HTR-8/SVneo (cell line): ENCODE measurements at places on chromosomes 12 and 14.

DNA sequence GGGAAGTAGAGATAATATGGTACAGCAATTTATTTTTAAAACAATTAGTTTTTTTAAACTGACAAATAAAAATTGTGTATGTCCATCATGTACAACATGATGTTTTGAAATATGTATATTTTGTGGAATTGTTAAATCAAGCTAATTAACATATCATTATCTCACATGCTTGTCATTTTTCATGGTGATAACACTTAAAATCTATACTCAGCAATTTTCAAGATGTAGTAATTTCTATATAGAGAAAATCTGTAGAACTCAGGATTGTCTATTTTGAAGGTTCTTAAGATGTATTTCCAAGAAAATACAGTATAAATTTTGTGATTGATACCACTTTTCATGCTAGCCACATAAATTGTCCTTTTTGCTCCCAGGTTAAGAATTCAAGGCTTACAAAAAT, 247.1 kb downstream of the FBXL14 start:
- DNase-seq: no peak

DNA sequence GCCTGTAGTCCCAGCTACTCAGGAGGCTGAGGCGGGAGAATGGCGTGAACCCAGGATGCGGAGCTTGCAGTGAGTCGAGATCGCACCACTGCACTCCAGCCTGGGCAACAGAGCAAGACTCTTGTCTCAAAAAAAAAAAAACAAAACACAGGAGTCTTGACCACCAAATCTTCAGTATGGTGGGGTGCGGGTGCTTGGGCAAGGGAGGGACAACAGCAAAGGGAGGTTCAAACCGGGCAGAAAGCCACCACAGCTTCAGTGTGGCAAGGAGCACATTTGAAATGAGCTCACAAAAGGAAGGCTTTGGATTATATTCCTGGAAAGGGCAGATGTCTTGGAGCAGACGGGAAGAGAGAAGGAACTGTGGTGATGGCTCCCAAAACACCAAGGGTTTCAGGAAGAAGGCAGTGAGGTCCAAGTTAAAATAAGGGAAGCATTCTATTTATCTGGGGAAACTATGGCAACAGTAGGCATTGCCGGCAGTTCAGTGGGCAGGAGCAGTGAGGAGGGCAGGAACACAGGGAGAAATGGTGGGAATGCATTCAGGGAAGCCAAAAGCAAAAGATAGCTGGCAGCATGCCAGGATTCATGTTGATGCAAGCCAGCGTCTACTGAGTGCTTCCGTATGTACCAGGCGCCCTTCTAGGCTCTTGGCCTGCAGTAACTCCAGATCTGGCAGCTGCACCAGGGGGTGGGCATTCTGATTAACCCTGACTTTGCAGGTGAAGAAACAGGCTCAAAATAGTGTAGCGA, 51.0 kb upstream of the SRSF5 start:
- no peak for DNase-seq

DNA sequence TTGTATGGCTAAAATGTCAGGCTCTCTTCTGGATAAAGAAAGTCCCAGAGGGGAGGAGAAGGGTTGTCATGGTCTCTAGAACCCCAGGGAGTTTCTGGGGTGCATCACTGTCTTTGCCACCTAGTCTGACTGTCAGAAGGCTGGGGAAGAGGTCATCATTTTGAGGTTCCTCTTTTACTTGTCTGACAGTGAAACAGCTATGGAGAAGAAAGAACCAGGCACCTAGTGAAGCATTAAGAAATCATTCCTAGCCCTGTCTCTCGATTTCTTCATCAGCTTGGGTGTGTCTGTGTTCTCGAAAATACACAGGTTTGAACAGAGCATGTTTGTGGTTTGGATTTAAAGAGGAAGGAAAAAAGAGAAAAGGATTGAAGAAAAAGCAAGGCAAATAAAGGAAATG, 158.7 kb upstream of the LRIG3 start:
- no peak for DNase-seq

DNA sequence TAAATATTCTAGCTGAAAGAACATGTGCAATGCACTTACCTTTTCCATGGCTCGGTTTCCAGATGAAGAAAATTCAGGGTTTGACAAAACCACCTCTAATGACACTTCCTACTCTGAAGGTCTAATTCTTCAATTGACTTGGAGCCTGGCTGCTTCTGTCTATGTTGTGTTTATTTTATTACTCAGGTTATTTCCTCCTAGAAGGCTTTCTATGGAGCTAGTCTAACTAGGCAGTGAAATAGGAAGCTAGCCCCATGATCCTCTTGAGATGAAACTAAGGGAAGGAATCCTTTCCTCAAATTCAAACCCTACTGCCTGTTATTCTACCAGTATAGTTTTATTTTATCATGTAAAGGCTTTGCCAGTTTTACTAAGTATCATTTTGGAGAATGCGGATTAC, 20.9 kb upstream of the IFNG-AS1 start:
- no peak for DNase-seq

DNA sequence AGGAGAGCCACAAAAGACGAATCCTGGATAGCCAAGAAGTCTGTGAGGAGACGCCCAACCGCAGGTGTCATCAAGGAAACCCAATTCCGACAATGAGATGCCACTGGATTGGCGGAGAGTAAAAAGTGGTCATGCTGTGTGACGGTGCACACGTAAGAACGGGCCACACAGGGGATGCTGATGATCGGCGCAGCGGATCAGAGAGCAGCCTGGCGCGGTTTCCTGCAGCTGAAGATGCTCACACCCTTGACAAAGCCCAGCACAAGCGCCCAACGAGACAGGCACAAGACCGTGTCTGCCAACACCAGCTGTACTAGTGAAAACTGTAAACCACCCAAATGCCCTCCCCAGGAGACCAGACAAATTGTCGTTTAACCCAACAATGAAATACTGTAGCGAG, 55.8 kb downstream of the CCDC85C start:
- no peak for DNase-seq

GRCh38 chr14:75247286-75247922, 31.2 kb upstream of the FOS start:
- DNase-seq: no peak

- peak; percentile 3 for DNase-seq
Measured at GRCh38 chr12:99767809-99768208, 120.3 kb downstream of the GARIN6 start.

DNA sequence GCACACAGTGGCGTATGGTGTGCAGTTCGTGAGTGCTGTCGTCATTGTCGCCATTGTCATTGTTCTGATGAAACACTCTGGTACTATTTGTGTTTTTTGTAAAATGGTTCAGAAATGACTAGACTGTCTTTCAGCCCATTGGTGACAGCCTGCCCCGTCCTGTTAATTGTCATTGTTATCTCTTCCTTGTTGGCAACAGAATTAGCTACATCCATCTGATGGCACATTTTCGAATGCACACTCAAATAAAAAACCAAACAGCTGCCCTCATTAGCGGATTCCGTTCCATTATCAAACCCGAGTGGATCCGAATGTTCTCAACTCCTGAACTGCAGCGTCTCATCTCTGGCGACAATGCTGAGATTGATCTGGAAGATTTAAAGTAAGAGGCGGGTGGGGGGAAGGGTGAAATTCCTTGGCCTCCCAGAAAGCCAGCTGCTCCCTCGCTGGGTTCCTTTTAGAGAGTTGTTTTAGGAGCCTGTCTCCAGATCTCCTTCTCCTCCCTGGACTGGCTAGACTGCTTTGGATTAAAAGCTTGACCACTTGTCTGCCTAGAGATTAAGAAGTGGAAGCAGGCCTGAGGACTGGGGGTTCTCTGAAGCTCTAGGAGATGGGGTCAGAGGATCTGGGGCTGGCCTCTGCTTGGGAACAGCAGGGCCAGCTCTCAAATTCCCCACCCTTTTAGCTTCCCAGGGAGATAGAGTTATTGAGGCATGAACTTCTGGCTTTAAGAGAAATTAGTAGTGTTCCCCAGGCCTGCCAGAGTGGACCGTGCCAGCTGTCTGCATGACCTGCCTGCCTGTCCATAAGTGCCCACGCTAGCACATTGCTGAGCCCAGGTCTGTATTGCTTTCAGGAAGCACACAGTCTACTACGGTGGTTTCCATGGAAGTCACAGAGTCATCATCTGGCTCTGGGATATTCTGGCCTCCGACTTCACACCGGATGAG, 43.3 kb downstream of the MMAB start:
- DNase-seq: no peak

- DNase-seq: no peak
Measured at GRCh38 chr12:88623777-88624548, 43.7 kb upstream of the KITLG start.

- peak; percentile 95 for DNase-seq
Measured at GRCh38 chr14:63276492-63277342, 42.0 kb downstream of the GPHB5 start.

GRCh38 chr14:92860049-92860840, 62.7 kb upstream of the CHGA start:
- DNase-seq: no peak

DNA sequence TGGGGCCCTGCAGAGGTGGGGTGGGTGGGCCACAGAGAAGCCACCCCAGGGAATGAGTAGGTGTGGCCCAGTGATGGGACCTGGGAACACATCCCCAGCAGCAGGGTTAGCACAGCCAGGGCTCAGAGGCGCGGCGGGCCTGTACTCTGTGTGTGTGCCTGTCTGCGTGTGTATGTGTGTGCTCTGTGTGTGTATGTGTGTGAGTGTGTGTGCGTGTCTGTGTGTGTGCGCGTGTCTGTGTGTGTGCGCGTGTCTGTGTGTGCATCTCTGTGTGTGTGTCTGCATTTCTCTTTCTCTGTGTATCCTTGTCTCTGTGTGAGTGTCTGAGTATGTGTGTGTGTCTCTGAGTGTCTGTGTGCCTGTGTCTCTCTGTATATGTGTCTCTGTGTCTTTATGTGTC, 26.1 kb downstream of the KIF26A start:
- no peak for DNase-seq

- DNase-seq: peak; percentile 36
Measured at GRCh38 chr12:124928912-124929530, 14.6 kb upstream of the UBC start.

DNA sequence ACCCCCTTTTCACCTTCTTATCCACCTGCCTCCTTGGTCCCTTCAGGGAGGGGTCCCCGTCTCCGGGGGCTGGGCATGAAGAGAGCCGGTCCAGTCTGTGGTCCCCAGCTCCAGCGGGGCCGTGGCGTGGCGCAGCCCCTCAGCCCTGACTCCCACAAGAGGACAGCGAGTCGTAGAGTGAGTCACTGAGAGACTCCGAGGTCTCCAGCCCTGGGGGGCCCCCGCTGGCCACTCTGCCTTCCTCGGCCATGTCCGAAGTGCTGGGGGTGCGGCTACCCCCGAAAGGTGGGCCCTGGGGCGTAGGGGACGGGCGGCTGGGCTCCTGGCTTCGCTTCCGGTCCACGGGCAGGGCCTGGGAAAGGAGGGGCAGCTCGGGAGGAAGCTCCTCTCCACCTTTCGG, 36.5 kb downstream of the NCKAP5L start:
- DNase-seq: no peak

- no peak for DNase-seq
Measured at GRCh38 chr14:71264260-71264659, 357.0 kb downstream of the PCNX1 start.

DNA sequence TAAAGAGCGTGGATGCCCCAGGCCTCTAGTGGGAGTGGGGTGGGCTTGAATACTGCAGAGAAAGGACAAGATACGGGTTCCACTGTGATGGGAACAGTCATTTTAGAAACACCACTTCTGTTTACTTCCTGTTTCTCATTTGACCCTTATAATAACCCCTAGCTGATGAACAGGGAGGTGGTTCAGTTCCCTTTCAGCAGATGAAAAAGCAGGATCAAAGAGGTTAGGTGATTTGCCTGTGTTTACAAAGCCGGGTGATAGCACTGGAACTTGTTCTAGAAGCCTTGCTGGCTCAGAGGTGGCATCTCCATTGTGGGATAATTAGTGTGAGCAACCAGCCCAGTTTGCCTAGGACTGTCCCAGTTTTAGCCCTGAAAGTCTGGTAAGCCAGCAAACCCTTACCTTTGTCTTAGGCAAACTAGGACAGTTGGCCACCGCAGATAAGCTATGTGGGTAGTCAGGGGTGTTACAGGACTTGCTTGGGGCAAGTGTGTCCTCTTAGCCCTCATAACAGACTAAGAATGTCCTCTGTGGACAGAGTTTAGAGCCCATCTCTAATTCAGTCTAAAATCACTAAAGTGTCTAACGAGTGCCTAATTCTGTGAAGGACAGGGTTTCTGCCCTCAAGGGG, 7.5 kb upstream of the LRP1-AS start:
- DNase-seq: no peak

- DNase-seq: no peak
Measured at GRCh38 chr12:114011711-114012110, 45.6 kb upstream of the RBM19 start.

GRCh38 chr14:59463787-59464485, 1.2 kb downstream of the GPR135 start:
- DNase-seq: no peak

DNA sequence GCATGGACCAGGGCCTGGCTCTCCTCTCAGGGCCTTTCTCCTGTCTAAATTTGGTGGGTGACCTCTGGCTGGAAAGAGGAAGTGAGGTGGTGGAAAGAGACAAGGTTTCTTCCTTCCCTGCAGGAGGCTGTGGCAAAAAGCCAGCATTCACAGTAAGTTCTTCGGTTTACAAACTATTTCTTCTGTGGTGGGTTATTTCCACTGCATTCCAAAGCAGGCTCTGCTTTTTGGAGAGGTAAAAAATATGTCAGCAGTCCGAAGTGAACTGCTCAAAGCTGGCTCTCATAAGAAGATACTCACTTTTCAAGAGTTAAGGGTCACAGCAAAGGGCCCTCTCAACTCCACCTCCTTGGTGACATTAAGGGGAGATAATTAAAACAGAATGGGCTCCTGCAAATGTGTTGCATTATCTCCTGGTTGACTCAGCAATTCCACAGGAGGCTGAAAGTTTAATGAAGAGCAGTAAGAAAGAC, 48.9 kb upstream of the POC1B start:
- no peak for DNase-seq

DNA sequence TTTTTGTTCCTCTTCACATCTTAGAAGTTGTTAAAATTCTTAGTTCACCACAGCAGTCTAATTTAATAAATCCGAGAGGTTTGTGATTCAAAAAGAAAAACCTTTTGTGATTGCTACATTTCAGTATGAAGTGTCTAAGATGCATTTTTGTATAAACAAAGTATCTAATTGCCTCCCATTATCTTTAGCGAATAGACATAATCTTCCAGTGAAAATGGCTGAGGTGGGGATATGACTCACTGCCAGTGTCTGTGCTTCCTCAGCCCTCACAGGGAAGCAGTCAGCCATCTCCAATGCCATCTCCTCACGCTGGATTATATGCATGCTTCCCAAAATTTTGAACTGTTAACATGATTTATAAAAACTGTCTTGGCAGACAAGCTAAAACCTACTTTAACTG, 7.6 kb downstream of the GCH1 start:
- peak; percentile 57 for DNase-seq

GRCh38 chr12:99387661-99388060, 259.9 kb upstream of the GARIN6 start:
- no peak for DNase-seq

GRCh38 chr12:2250797-2251196, 198.0 kb downstream of the CACNA1C start:
- DNase-seq: no peak

GRCh38 chr14:100542619-100543205, 44.5 kb downstream of the BEGAIN start:
- no peak for DNase-seq

- DNase-seq: no peak
Measured at GRCh38 chr14:56172571-56172971, 54.4 kb downstream of the PELI2 start.

GRCh38 chr12:80156306-80156705, 57.0 kb downstream of the OTOGL start:
- DNase-seq: no peak
